ENCODE measurements at places on chromosomes 5 and 9.
A peak's percentile ranks its signal among the peaks of the same experiment; 100 is the strongest.

DNA sequence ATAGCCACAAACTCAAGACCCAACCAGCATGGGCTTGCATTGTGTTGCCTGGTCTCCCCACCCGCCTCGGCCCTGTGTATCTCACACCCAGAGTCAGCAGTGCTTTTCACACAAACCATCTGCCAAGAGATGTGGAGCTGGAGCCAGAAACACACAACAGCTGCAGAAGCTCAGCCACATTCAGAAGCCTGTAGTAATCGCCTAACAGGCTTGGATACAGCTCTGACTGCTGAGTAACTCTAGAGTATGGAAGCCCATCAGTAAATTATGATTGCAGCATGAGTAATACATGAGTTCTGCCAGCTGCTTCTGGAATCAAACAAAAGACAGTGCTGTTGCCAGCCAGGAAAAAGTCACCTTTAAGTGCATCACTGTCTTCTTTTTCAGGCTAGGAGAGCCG is 16.0 kb downstream of the TEK start:
- DNase-seq: peak; percentile 52

DNA sequence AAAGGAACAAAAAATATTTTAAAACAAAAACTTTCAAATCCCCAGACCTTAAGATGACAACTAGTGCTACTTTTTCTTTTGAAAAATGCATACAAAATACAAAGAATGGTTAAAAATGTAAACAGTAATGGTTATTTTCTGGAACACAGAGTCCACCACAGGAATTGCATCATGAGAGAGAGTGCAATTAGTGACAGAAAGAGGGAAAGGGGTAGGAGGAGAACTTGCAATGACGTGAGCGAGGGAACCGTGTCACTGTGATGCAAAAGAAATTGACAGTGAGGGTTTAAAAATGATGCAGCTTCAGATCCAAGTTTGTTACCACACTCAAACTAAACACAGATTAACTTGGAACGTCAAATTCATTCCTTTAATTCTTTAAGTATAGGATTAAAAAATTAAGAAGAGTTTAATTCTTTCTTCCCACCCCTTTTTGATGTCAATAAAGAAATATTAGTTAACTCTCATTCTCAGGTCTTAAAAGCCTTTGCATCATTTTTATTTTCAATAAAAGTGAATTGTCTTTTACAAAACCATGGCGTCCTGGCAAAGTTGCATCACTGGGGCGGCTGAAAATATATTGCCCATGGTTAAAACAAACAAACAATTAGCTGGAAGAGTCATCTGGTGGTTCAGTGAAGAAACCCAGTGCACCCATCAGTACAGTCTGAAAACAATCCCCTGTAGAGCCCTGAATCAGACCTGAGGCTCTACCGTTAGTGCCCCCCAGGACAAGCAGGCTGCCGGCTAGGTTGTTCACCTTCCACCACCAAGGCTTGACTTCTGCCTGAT is 39.5 kb downstream of the MACROH2A1 start:
- no peak for DNase-seq

DNA sequence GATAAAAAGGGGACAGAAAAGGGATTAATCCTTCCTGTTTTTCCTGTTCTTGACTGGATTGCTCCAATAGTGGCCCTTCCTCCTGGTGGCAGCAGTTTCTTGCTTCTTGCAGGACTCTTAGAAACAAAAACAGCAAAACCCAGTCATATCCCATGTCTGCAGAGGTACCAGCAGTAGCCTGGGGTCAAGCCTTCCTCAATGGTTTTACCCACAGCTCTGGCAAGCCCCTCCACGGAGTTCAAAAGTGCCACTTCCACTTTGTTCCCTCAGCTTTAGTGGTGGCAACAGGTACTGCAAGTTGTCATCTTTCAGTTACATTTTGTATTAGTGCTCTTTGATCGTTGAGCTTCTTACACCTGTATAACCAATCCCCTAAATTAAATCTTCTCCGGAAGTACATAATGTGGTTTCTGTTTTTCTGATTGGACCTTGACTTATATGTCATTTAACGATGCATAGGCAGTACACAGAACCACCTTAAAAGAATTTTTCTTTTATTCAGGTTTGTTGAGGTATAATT is 8.7 kb upstream of the RANBP6 start:
- no peak for DNase-seq

DNA sequence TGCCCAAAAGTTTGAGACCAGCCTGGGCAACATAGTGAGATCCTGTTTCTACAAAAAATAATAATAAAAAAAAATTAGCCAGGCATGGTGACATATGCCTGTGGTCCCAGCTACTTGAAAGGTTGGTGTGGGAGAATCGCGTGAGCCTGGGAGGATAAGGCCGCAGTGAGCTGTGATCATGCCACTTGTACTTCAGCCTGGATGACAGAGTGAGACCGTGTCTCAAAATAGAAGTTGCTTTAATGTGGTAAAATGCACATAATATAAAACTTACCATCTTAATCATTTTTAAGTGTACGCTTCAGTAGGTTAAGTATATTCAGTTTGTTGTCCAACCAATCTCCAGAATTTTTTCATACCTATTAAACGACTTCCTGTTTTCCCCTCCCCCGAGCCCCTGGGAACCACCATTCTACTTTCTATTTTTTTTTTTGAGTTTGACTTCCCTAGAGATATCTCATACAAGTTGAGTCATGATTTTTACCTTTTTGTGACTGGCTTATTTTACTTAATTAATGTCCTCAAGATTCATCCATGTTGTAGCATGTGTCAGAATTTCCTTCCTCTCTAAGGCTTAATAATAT is 120.1 kb upstream of the POC5 start:
- no peak for DNase-seq

GRCh38 chr5:135276151-135276550 is 122.9 kb downstream of the MACROH2A1 start:
- DNase-seq: no peak

DNA sequence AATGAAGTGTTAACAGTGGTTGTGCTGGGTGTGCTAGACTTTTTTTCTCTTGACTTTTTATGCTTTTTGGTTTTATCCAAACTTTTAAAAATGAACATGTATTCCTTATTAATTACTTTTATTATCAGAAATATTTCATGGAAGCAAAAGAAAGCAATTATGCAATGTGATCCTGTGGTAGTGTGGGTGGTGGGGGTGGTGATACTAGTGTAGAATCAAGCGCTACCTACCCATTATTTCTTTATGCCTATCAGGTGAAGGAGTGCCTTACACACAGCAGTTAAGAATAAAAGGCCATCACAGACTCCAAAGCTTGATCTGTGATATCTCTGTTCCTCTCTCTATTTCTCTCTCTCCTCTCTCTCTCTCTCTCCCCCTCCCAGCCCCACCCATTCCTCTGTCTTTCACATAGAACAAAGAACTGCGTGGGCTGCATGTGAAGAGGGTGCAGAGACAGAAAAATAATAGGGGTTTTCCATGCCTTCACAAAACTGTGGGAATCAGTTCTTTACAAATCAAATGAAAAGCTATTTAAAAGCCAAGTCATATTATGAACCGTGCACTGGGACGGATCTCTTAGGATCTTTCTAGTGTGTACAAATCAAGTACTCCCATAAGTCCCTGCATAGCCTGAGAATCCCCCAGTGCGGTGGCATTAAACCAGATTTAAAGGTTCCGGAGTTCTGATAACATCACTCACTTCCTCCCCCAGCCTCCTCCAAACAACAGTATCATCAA is 351.2 kb downstream of the RAB3C start:
- DNase-seq: no peak

All from ureter (tissue), 1 donor.